ENCODE measurements at places on chromosomes 5 and 9. TPM values are rescaled to one million over a fixed set of nuclear protein-coding genes. Genes with fewer than 3 reads are reported as not detected.

DNA sequence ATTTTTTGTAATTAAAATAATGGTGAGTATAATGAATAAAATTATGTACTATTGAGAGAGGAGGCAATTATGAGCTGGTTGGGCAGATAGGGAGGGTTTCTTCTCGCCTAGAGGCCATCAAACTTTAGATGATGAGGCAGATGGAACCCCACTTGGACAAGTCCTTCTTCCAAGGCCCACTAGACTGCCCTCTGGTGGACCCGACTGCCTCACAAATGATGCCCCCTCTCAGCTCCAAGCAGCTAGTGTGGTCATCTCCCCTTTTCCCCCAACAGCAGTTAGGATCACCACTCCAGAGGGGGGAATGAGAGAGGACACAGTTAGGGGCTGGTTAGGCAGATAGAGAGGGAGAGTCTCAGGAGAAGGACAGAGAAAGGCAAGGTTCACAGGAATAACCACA lies 348.0 kb upstream of the CDH18 start:
- no peaks in the 10 kb centered on the region for H3K27me3 ChIP-seq
- H3K36me3 ChIP-seq, result no peaks in the 10 kb centered on the region
- no peak overlapping the region for H3K27ac ChIP-seq
- no peak for ATAC-seq
- no peak overlapping the region for H3K4me3 ChIP-seq

DNA sequence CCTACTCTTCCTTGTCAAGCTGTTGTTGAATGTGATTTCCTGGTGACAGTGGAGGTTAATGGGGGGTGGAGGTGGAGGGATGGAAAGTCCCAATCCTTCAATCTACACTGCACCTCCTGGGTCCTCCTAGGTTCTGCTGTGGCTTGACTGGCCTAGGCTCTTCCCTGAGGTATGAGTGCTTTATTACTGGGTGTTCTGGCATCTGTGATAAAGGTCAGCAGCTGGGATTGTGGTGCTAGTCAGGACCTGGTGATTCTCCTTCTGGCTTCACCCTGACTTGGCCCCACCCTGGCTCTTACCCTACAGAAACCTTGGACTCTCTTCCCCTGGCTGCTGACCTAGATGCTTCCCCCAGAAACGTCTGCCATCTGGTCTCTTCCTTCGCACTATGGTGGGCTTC lies 194.3 kb downstream of the ARHGEF28 start:
- ATAC-seq, result no peak
- H3K27me3 ChIP-seq, result peaks cover 5% of the 10 kb centered on the region
- no peak overlapping the region for H3K4me3 ChIP-seq
- no peak overlapping the region for H3K27ac ChIP-seq
- no peaks in the 10 kb centered on the region for H3K36me3 ChIP-seq

DNA sequence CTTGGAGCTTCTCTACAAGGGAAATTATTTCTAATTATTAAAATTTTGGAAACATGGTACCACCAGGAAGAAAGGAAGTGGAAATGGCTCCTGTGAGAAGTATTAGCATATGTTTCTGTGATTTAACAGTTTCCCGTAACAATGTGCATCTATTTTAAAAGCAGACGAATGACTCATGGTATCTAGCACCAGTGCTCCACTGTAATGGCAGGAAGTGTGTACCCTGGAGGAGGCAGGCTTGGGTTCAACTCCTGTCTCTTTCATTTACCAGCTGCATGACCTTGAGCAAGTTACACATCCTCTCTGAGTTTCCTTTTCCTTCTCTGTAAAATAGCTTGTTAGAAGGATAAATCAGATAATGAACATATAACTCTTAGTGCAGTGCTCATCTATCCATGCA lies 41.0 kb upstream of the ANGPTL2 start:
- no peaks in the 10 kb centered on the region for H3K36me3 ChIP-seq
- peak; percentile 56 for ATAC-seq
- no peak overlapping the region for H3K27ac ChIP-seq
- H3K27me3 ChIP-seq, result no peaks in the 10 kb centered on the region
- H3K4me1 ChIP-seq, result peaks cover 17% of the 10 kb centered on the region
- H3K4me3 ChIP-seq, result no peak overlapping the region

GRCh38 chr9:133953976-133954709 lies 38.0 kb downstream of the VAV2 start:
- H3K36me3 ChIP-seq, result no peaks in the 10 kb centered on the region
- H3K4me1 ChIP-seq, result peaks cover 17% of the 10 kb centered on the region
- peak; percentile 34 for ATAC-seq
- H3K27me3 ChIP-seq, result no peaks in the 10 kb centered on the region
- H3K4me3 ChIP-seq, result peak overlapping the region; percentile 56

DNA sequence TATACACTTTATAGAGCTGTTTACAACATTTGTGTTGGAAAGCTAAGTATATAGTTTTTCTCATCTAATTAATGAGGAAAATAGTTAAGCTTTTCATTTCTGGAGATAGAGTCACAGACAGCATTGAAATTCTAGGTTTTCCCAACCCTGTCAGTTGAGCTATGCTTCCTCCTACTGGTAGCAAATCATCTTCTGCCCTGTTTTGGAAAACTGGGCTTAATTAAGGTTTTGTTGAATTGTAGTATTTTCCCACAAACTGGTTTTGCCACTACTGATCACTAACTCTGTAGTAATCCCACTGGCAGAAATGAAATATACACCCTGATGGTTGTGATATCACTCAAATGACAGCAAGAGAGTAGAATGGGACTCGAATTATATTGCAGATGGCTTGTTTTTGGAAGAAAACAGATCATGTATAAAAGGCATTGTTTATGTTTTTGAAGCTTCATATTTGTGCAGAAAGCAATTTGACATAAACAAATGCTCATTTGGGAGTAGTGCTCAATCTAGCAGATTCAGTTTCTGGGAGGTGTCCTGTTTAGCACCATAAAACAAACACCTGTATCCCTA lies 46.6 kb downstream of the CD180 start:
- ATAC-seq, result no peak
- H3K4me1 ChIP-seq, result no peaks in the 10 kb centered on the region
- H3K27me3 ChIP-seq, result no peaks in the 10 kb centered on the region
- peaks cover 97% of the 10 kb centered on the region for H3K36me3 ChIP-seq

DNA sequence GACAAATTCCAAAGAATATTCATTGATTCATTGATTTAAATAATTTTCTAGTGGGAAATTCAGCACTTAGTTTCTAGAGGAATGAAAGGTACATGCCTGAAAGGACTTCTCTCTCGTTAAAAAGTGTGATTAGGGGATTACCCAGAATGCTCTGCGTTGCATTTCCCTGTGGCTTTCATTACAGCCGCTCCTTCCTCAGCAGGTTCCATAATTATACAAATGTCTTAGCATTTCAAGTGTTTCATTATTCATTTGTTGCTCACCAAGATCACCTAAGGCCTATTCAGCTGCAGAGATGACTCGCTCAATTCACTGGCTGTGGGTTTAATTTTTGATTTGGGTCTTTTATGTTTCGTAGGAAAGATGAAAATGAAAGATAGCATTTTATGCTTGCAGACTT lies 52.8 kb downstream of the SPATA31C2 start:
- H3K4me1 ChIP-seq, result no peaks in the 10 kb centered on the region
- ATAC-seq, result no peak
- H3K27ac ChIP-seq, result no peak overlapping the region
- H3K36me3 ChIP-seq, result no peaks in the 10 kb centered on the region
- H3K27me3 ChIP-seq, result peaks cover 5% of the 10 kb centered on the region
- H3K4me3 ChIP-seq, result no peak overlapping the region

DNA sequence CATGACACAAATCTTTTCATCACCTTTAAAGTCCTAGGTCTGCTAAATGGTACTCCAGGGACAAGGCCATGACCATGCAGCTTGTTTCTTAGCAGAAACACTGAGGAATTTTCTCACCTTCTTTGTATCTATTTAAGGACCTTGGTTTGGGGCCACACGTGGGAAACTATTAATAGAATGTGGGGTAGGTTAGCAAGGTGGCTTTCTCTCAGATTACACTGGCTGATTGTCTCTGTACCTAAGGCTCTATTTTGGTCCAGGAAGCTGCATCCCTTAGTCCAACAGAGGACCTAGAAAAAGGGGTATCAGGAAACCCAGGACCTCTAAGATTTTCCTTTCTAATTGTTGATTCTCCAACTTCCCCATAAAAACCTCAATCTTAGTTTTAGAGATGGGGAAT lies 36.3 kb upstream of the FRMD3 start:
- ATAC-seq, result no peak
- no peaks in the 10 kb centered on the region for H3K27me3 ChIP-seq
- no peak overlapping the region for H3K27ac ChIP-seq
- H3K36me3 ChIP-seq, result peaks cover 6% of the 10 kb centered on the region

DNA sequence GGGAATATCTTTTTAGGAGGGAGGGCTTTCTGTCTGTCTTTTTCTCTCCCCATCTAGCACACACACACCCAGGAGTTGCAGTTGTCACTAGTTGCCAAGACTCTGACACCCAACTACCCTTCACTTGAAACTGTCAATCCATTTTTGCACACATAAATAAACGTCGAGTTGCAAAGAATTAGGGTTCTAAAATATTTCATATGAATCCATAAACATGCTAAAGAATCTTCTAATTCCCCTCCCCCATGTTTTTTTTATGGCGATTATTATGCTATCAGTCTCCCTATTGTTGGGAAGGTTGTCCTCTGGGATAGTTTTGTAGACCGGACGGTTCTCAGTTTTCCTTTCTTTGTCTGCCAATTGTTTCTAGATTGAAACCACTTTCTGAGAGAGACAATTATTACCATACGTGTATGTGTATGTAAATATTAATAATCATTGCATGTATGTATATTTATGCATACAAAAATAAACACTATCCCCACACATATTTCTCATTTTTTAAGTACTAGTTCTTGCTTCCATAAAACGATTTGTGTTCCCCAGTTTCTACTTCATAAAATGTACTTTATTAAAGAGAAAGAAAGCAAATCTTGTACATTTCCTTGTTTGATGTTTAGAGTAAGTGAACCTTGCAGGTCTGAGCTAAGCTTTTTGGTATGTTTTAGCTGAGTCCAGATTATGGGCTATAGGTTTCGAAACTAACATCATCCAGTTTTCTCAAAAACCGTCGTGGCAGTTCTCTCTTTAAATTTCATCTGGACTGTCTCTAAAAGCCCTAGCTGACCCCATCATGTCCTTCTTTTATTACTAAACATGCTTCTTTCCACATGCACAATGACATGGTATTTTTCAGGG lies 165.0 kb upstream of the MPDZ start:
- H3K27ac ChIP-seq, result no peak overlapping the region
- no peak for ATAC-seq
- H3K4me3 ChIP-seq, result no peak overlapping the region
- no peaks in the 10 kb centered on the region for H3K4me1 ChIP-seq
- no peaks in the 10 kb centered on the region for H3K36me3 ChIP-seq

- H3K36me3 ChIP-seq, result no peaks in the 10 kb centered on the region
- H3K4me3 ChIP-seq, result no peak overlapping the region
- no peak for ATAC-seq
- peaks cover 10% of the 10 kb centered on the region for H3K27me3 ChIP-seq
- no peaks in the 10 kb centered on the region for H3K4me1 ChIP-seq
Observed at GRCh38 chr9:14198047-14198840, 115.7 kb downstream of the NFIB start.

GRCh38 chr9:110472111-110472510 lies 107.4 kb downstream of the SVEP1 start:
- no peak for ATAC-seq
- H3K36me3 ChIP-seq, result no peaks in the 10 kb centered on the region
- no peaks in the 10 kb centered on the region for H3K27me3 ChIP-seq
- H3K4me3 ChIP-seq, result no peak overlapping the region
- no peak overlapping the region for H3K27ac ChIP-seq

- no peak overlapping the region for H3K27ac ChIP-seq
- H3K36me3 ChIP-seq, result no peaks in the 10 kb centered on the region
- H3K4me1 ChIP-seq, result no peaks in the 10 kb centered on the region
- no peak overlapping the region for H3K4me3 ChIP-seq
Observed at GRCh38 chr5:82719368-82719767, 357.8 kb downstream of the TMEM167A start.

- no peak overlapping the region for H3K27ac ChIP-seq
- no peaks in the 10 kb centered on the region for H3K4me1 ChIP-seq
- no peaks in the 10 kb centered on the region for H3K36me3 ChIP-seq
Observed at GRCh38 chr9:14298601-14299022, 15.3 kb downstream of the NFIB start.

DNA sequence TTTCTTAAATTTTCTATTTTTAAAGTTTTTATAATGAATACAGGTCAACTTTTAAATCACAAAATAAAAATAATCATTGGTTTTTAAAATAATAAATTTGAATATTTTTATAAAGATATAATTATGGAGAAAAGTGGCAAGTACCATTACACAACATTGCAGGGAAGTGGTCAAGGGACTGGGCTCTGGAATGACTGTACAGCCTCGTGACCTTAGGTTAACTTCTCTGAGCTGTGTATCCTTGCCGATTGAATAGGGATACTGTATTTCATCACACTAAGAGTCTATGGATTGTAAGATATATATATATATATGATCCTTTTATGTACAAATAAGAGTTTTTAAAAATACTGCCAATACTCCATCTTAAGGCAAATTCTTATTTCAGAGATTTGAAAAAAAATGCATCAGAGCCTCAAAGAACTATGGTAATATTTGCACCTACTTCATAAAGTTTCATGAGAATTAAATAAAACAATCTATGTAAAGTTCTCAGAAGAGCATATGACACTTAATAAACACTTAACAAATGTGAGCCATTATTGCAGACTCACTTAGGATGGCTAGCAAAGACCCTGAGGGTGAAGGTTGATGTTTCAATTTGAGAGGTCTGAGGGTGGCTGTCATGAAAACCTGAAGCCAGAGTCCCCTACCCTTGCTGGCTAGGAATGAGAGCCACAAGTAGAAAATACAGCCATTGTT lies 136.5 kb downstream of the CCDC192 start:
- ATAC-seq, result no peak
- no peaks in the 10 kb centered on the region for H3K36me3 ChIP-seq
- no peaks in the 10 kb centered on the region for H3K4me1 ChIP-seq
- no peaks in the 10 kb centered on the region for H3K27me3 ChIP-seq
- H3K27ac ChIP-seq, result no peak overlapping the region

DNA sequence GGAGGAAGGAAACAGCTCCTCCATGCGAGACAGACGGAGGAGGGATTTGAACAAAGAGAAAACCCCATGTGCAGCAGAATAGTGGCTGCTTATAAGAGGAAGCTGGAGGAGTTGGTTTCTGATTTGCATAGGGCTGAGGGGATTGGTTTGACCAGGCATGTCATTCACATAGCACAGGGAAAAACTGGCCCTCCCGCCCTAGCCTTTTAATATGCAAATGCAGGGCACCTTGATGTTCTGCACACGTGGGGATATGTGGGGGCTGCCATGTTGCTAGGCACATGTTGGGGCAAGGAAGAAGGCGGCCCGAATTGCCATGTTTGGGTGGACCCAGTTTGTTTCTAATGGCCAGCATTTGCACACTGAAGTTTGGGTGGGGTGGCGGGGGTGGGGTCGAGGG lies 42.2 kb downstream of the OSMR start:
- H3K36me3 ChIP-seq, result no peaks in the 10 kb centered on the region
- H3K4me1 ChIP-seq, result no peaks in the 10 kb centered on the region
- no peak overlapping the region for H3K27ac ChIP-seq
- no peak for ATAC-seq

The TSLP gene
- total RNA-seq, result 0.24 TPM

The MUSK gene
- not detected for total RNA-seq

All from activated T-helper 17 cell treated with anti-CD3 and anti-CD28 coated beads, Interleukin-2, amount 50 U/mL, for 72 hours (primary cell).